ENCODE measurements at places on chromosomes 11 and 22.

DNA sequence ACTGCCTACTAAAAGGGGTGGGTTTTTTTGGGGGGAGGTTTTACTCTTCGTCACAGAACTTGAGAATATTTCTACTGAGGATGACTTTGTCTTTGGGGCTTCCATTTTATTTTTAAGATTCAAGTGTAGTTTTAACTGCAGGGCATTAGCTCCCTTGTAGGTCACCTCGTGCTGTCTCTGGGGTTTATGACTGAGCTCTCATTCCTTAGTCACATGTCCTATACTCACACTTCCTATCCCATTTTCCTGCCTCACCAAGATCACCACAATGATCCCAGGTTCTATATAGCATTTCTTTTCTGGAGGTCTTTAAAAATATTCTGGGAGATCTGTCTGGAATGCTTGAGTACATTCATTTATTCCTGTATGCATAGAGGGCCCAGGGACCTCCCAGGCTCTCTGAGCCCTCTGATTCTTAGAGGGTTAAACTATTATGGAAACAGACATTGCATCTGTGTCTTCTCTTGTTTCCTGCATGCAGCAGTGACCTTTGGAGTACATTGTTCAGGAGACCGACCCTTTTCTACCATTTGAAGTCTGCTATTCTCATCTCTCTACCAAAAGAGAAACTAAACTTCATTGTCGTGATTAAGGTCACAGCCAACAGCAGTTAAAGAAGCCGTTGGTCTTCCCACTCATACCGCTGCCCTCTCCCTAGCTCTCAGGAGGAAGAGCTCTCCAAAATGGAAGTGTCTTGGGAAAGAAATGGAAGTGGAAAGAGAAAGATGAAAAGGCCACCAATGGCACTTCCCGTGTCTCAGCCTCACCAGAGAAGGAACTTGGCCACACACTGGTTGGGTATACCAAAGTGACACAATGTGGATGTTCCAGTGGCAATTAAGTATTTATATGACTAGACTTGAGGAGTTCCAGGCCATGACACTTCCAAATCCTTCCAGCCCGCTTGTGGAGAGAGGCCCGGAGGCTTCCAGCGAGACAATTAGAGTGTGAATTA is 77.5 kb downstream of the ZBTB16 start:
- H3K27ac ChIP-seq = peak overlapping the region; percentile 56
- DNase-seq = no peak
- no peak overlapping the region for H3K4me3 ChIP-seq
- no peaks in the 10 kb centered on the region for H3K27me3 ChIP-seq

DNA sequence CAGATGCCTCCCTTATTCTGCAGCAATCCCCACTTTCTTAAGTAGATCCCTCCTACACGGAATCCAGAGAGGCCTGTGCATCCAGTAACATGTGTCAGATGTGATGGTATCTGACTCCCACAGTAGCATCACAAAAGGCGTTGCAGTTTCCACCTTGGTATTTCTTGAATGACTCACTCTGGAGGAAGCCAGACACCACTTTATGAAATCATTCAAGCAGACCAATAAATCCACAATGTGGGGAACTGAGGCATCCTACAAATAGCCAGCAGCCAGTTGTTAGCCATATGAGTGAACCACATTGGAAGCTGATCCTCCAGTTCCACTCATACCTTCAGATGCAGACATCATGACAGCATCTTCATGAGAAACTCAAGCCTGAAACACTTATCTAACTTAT is 798.1 kb downstream of the OPCML start:
- H3K27me3 ChIP-seq = no peaks in the 10 kb centered on the region
- H3K4me1 ChIP-seq = no peaks in the 10 kb centered on the region
- H3K36me3 ChIP-seq = no peaks in the 10 kb centered on the region
- no peak overlapping the region for H3K27ac ChIP-seq

GRCh38 chr11:107496011-107496410 is 38.4 kb upstream of the CWF19L2 start:
- H3K36me3 ChIP-seq = no peaks in the 10 kb centered on the region
- H3K4me3 ChIP-seq = no peak overlapping the region
- no peaks in the 10 kb centered on the region for H3K4me1 ChIP-seq
- H3K27ac ChIP-seq = no peak overlapping the region
- H3K27me3 ChIP-seq = no peaks in the 10 kb centered on the region

DNA sequence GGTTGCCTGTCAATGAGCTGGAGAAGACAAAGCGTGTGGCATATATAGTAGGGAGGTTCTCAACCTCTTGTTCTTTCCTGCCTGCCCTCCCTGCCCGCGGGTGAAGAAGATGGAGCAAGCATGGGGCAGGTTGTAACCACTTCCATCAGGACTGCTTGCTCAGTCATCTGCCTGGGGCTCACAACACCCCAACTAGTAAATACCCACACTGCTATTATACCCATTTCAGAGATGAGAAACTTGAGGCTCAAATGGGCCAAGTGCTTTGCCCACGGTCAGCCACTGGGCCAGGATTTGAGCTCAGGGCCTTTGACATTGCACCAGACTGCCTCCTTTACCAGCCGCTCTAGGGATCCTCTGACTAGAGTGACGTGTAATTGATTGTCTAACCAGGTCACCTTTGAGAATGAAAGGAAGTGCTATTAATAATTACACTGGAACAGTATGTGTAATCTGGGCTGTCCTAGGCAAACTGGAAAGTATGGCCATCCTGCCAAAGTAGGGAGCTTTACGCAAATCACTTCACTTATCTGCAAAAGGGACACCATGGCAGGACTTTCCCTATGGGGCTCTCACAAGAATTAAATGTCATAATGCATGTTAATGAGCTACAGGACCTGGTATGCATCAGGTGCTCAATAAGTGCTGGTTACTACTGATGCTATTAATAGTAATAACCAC is 2.8 kb upstream of the CDC42EP1 start:
- peaks cover 27% of the 10 kb centered on the region for H3K4me1 ChIP-seq
- H3K27ac ChIP-seq = no peak overlapping the region
- no peaks in the 10 kb centered on the region for H3K27me3 ChIP-seq
- no peaks in the 10 kb centered on the region for H3K36me3 ChIP-seq
- DNase-seq = no peak
- H3K4me3 ChIP-seq = no peak overlapping the region

DNA sequence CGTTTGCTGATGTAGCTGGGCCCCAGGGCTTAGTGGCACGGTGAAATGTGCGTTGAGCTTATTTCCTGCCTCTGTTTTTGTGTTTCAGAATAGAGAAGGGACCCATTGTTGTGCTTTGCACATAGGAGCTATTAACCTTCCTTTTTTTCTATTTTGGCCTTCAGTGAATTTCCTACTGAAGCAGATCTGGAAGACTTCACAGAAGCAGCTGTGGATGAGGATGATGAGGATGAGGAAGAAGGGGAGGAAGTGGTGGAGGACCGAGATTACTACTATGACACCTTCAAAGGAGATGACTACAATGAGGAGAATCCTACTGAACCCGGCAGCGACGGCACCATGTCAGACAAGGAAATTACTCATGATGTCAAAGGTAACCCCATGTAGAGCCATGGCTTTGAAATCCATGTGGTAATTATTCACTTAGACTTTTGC is 37.4 kb upstream of the ST14 start:
- H3K4me1 ChIP-seq = no peaks in the 10 kb centered on the region
- H3K4me3 ChIP-seq = no peak overlapping the region
- H3K27ac ChIP-seq = no peak overlapping the region
- H3K27me3 ChIP-seq = no peaks in the 10 kb centered on the region
- no peak for DNase-seq
- peaks cover 24% of the 10 kb centered on the region for H3K36me3 ChIP-seq

DNA sequence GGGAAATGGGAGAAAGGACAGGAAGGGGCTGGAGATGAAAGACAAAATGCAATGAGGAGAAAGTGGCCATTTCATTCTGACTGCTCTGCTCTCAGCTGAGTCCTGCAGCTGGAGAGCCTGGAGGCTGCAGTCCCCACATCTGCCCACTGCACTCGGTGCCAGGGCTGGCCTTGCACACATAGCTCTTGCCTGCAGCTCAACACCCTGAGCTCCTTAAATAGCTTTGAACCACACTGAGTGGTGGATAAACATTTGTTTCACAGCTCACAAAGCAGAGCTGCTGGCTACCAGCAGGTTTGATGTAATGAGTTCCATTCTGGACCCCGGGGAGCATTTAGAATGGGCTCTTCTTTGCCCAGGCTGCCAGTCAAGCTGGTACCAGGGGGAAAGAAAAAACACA is 426.1 kb upstream of the CADM1 start:
- H3K27me3 ChIP-seq = no peaks in the 10 kb centered on the region
- peaks cover 3% of the 10 kb centered on the region for H3K4me1 ChIP-seq
- H3K27ac ChIP-seq = no peak overlapping the region

DNA sequence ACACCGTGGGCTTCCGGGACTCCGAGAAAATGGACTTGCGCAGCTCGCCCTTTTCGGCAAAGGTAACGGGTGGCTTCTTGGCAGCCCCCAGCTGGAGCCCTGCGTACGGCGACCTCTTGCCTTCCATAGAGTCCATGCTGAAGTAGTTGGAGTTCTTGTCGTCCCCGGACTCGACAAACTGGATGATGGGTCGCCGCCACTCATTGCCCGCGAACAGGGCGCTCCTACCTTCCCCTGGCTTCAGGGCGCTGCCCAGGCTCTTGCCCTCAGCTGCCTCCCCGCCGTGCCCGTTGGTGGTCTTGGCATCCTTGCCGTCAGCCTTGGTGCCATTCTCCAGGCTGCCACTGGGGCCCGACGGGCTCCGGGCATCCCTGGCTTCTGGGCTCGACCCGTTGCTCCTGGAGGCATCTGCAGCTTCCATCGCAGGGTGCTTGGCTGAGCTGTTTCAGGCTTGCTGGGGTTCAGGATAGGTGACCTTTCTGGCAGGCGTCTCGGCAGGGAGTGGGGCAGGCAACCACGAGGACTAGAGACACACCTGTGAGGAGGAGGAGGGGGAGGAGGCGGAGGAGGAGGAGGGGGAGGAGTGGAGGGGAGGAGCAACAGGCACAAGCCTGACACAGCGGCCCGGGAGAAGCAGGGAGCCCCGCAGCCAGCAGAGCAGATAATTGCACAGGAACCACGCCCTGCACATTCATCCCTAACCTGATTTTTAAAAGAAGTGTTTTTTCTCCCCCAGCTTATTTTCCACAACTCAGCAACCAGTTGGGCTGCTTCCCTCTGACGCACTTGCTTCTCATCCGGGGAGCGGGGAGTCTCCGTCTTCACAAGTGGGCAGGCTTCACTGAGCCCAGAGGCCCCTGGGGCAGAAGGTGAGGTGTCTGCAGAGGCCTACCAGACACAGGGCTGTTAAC is at the start of gene TRIM29:
TSS of gene TRIM29 (minus strand) at position 503 of the 911 bp plus-strand sequence. CDS start at position 421, 82 bp downstream.
- no peaks in the 10 kb centered on the region for H3K27me3 ChIP-seq
- no peak within 1 kb of the TSS for H3K27ac ChIP-seq
- DNase-seq = peak; percentile 49
- no peak within 1 kb of the TSS for H3K4me3 ChIP-seq

DNA sequence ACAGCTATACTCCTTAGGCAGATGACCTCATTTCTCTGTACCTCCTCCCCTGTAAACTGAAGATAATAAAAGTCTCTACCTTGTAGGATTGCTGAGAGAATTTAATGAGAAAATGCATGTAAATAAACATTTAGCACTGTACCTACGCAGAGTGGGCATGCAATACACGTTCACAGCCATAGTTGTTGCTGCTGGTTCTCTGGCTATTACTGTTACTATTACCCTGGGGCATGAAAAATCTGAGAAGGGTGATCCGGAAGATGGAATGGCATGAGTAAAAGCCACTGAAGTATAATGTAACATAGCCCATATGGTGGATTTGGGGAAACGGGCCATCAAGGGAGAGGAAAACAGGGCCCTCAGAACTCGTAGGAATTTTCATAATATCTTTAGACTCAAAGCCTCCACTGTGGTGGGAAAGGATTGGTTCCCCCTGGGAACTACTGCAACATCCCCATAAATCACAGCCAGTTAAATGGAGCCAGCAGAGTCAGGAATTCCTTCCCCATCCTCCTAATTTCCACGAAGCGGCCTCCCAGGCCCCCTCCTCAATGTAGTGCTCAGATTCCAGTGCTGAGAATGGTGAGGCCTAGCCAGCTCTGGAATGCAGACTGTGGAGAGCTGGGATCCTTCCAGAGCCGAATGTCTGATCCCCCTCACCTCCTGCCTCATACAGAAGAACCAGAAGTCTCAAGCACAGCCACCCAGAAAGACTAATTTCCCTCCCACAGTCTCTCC is 205.3 kb downstream of the MN1 start:
- no peaks in the 10 kb centered on the region for H3K36me3 ChIP-seq
- no peak overlapping the region for H3K27ac ChIP-seq
- DNase-seq = no peak
- no peak overlapping the region for H3K4me3 ChIP-seq
- no peaks in the 10 kb centered on the region for H3K4me1 ChIP-seq

GRCh38 chr22:49553076-49553475 is 274.6 kb downstream of the BRD1 start:
- DNase-seq = no peak
- H3K4me1 ChIP-seq = no peaks in the 10 kb centered on the region
- no peaks in the 10 kb centered on the region for H3K36me3 ChIP-seq
- no peak overlapping the region for H3K27ac ChIP-seq

DNA sequence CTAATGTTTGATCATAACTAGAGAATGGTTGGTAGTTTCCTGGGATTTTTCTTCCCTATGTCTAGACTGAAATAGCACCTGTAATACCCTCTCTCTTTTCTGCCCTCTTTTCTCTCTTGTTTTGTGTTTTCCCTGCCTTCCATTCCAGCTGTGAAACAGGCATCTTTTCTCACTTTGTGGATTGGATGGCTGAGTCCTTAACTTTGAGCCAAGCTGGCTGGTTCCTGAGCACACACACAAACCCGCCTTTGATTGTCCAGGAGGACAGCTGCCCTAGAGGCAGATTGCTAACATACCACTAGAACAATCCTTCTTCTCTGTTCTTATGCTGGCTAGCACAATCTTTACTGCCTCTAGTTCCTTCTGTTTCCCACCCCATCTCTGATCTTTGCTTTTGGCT is 17.7 kb downstream of the CTNND1 start:
- no peaks in the 10 kb centered on the region for H3K27me3 ChIP-seq
- peaks cover 100% of the 10 kb centered on the region for H3K4me1 ChIP-seq
- no peaks in the 10 kb centered on the region for H3K36me3 ChIP-seq
- DNase-seq = no peak

DNA sequence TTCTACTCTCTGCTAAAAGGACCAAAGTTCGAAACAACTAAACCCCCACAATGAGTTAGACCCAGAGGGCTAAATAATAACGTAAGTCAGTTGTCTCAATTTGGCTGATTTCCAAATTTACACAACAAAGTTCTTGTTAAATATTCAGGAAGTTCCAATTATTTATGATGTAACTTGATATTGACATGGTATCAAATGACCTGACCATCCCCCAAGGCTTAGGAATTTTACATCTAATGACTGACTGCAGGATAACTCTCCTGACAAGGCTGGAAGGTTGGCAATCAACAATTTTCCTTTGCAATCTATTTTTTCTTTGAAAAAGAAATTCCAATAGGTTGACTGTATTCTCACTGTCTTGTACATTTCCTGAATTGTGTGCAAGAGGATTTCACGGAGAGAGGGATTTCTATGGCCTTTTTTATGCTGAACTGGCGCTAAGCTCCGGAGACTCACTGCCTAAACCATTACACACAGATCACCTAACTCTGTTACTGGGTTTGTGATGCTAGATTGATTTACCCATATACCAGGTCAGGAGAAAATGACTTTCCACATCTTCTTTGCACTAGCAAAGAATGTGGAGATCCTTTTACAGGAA is 9.6 kb upstream of the CDON start:
- H3K27ac ChIP-seq = no peak overlapping the region
- H3K27me3 ChIP-seq = peaks cover 3% of the 10 kb centered on the region
- no peak for DNase-seq
- H3K36me3 ChIP-seq = no peaks in the 10 kb centered on the region
- H3K4me3 ChIP-seq = no peak overlapping the region
- no peaks in the 10 kb centered on the region for H3K4me1 ChIP-seq

- H3K27ac ChIP-seq = no peak overlapping the region
- no peaks in the 10 kb centered on the region for H3K27me3 ChIP-seq
- H3K36me3 ChIP-seq = no peaks in the 10 kb centered on the region
- DNase-seq = no peak
- H3K4me1 ChIP-seq = no peaks in the 10 kb centered on the region
Measured at GRCh38 chr22:48855593-48856307, 971.9 kb downstream of the BRD1 start.

Measured in transverse colon (tissue), 4 donors.